GM06990 (cell line): ENCODE measurements at places on chromosomes 2 and 18.

GRCh38 chr18:63283305-63284094, 36.1 kb downstream of the BCL2 start:
- no peak for DNase-seq

- DNase-seq = no peak
Observed at GRCh38 chr2:10211844-10212422, 89.4 kb downstream of the RRM2 start.

- no peak for DNase-seq
Observed at GRCh38 chr2:152496371-152496770, 161.4 kb downstream of the FMNL2 start.

DNA sequence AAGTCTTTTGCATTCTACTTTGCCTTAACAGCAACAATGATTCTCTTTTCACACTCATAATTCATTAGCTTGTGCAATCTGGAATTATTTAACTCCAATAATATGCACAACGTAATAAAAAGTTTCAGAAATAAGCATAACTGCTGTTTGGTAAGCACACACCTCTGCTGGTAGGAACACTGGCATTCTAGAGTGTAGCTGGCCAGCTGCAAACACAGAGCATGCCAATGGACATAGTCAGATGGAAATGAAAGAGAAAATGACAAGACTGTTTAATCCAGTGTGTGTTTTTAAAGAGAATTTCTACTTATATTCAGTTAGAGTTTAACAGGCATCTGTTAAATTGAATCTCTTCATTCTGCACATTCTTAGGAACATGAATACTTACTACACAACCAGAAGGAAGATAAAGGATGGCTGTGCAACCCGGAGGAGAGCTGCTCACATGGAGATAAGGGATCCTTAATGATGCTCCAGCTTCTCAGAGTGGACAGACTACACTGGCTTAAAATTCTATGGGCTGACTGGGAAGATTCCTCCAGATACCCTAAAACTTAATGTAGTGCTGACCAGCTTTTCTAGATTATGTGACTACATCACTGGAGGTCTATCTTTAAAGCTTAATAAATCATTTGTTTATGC, 94.6 kb upstream of the CHAC2 start:
- no peak for DNase-seq

- no peak for DNase-seq
Observed at GRCh38 chr2:72349016-72349415, 201.4 kb upstream of the CYP26B1 start.

GRCh38 chr2:235263205-235264120, 230.4 kb upstream of the AGAP1 start:
- DNase-seq = no peak

DNA sequence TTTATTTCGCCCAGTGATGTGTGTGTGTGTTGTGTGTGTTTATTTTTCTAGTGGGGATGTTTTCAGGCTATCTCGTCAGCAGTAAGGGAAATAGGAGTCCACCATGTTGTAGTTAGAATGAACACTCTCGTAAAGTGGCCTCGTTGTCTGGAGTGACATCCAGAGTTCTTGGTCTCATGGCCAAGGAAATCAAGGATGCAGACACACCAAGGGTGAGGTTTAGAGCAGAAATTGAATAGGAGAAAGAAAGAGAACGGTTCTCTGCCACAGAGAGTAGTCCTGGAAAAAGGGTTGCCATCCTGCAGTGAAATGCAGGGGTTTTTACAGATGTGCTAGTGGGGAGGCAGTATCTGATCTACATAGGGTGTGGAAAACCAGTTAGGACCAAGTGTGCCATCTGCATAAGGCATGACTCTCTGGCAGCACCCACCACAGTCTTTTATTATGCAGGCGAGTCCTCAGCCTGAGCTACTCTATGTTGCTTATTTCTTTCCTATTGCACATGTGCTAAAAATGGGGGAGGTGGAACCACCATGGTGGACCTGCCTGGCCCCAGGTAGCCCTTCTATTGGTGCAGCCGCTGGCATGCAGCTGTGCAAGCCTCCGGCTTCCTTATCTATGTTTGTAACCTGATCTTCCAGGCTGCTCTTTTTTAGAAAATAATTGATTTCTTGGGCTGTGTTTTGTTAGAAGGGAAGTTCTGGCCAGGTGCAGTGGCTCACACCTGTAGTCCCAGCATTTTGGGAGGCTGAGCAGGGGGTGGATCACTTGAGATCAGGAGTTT, 23.2 kb downstream of the RALB start:
- DNase-seq = no peak

- no peak for DNase-seq
Observed at GRCh38 chr2:203427061-203427460, 98.9 kb downstream of the ABI2 start.

GRCh38 chr2:24972315-24972961, 683 bp upstream of the DNAJC27 start:
- no peak for DNase-seq

GRCh38 chr2:164764996-164765395, 76.6 kb downstream of the COBLL1 start:
- DNase-seq = no peak

DNA sequence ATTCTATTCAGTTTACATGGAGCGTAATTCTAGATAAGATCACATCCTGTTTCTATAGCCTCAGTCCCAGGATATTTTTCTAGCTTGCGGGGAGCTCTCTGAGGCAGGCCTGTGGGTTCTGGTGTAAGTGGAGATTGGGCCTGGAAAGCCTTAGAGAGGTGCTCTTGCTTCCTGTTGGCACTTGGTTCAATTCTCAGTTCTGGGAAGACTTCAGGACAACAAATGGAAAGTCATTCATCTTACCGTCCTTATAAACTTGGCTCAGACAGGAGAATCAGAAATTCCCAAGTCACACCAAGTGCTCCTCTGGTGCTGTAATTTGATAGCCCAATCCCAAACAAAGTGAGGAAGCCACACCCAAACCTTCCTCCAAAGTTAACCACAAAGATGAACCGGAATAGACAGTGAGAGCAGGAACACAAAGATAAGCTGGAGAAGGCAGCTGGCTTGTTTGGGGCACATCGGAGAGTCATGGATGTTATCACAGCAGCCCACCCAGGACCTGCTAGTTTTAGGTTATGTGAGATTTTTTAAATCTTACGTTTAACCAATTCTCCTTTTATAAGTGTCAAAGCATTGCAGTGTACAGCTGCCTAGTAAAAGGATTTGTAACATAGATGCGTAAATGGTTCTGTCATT, 144.3 kb upstream of the MAP3K20 start:
- DNase-seq = no peak

- DNase-seq = peak; percentile 67
Observed at GRCh38 chr2:30235859-30236535, 4.7 kb downstream of the LBH start.

DNA sequence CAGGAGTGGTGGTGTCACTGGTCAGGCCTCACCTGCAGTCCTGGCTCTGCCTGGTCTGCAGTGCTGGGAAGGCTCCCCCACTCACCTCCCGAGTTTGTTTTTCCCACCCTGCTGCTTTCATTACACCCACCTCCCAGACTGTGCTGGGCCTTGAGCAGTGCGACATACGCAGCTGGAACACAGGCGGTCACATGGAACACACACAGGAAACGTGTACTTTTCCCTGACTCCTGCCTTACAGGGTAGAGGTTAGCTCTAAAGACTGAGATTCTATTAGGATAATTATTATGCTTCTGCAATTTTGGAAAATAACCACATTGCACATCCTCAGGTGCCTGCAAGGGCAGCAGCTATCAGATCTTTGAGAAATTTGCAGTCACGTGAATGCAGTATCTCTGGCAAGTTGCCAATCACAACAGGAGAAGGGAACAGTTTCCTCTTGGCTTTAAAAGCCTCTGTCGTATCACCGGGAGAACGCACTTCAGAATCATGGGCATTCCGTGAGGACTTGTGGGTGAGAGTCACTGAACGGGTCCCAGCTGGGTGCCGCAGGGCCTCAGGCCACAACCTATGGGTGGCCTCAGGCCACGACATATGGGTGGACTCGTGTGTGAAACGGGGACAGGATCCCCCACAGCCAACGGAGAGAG, 136.5 kb downstream of the ZNF236 start:
- no peak for DNase-seq

DNA sequence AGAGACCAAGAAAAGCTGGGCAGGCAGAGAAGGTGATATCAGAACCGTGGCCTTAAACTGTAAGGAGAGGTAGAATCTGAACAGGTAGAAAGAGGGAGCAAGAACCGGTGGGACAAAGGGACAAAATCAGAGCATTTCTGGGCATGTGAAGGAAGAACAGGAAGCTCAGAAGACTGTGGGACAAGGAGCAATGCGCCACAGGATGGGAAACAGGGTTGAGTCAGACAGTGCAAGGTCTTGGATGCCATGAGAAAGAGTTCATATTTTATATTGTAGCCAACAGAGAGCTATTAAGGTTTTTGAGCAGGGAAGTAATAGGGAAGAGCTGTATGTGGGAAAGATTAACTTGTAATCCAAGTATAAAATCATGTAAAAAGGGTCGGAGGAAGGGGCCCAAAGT, 106.4 kb upstream of the UGP2 start:
- no peak for DNase-seq

GRCh38 chr2:55888936-55889335, 34.6 kb downstream of the EFEMP1 start:
- DNase-seq = no peak

GRCh38 chr2:182543741-182544525, 117.1 kb upstream of the PDE1A start:
- no peak for DNase-seq

GRCh38 chr18:13513021-13513420, 213.3 kb downstream of the FAM210A start:
- no peak for DNase-seq

DNA sequence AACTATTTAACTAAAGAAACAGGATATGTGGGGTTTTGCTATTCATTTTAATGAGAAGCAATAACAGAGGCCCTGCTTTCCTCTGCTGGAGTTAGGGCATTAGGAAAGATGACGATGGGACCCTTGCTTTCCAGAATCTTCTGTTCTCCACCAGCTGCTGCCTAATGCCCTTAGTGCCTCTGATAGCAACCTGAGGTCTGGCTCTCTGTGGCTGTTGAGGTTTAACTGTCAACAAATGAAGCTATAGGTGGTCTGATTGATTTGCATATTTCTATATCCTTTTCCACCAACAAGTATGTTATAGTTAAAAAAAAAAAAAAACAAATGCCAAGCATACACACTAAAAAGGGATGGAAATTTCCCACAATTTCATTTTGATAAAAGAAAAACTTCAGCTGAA, 115.1 kb upstream of the NCK2 start:
- no peak for DNase-seq

GRCh38 chr18:32974421-32975162, 201.8 kb upstream of the KLHL14 start:
- DNase-seq = peak; percentile 15

GRCh38 chr18:55088000-55088401, 128.7 kb upstream of the CCDC68 start:
- no peak for DNase-seq

GRCh38 chr2:10654069-10654468, 35.7 kb downstream of the NOL10 start:
- peak; percentile 17 for DNase-seq

DNA sequence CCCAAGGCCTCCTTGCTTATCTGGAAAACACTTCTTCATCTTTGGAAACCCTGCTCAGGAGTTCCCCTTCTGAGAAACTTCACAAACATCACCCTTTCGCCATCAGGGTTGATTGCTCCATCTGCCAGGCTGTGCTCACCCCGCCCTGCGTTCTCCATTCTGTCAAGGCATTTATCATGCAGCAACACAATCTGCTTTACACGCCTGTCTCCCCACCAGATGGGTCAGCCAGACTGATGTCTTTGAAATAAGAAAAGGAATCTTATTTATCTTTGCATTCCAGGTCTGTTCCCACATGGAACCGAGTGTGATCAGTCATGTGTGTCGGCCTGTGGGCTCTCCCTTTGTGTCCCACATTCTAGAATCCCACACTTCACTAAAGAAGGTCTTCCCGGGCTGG, 110.0 kb upstream of the ARL4C start:
- no peak for DNase-seq

- DNase-seq = peak; percentile 13
Observed at GRCh38 chr2:204900910-204901309, 355.6 kb downstream of the PARD3B start.

GRCh38 chr18:40980171-40980570, 974.9 kb upstream of the PIK3C3 start:
- no peak for DNase-seq

- no peak for DNase-seq
Observed at GRCh38 chr2:44275927-44276303, 635 bp downstream of the SLC3A1 start.

DNA sequence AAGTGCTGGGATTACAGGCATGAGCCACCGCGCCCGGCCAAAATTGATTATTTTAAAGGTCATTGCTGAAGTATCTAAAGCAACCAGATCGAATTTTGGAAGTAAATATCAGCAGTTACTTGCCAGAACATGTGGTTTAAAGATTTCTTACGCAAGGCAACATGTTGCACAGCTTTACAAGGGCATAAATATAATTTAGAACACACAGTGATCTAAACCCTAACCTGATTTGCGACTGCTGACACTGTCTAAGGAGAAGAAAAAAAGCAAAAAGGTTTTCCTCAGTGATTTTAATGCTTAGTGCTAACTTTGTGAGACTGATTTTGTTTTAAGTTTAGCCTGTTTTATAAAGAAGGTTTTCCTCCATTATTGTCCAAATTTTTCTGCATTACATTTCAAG, 569.9 kb upstream of the LINC00305 start:
- no peak for DNase-seq

- no peak for DNase-seq
Observed at GRCh38 chr2:185567940-185568339, 170.7 kb upstream of the FSIP2 start.

DNA sequence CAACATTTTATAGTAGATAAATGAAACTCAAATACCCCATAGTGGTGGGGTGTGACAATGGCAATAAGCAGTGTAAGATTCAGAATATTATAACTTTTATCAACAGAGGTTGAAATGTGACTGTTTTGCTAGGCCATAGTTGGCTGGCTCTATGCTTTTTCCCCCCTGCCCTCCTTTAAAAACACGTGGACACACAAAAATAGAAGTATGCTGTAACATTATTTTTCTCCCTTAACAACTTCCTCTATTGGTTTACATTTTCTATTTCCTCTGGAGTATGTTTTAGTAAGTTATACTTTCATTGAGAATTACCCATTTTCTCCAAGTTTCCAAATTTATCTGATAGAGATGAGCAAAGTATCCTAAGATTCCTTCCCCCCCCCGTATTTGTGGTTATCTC, 31.1 kb downstream of the NDUFAF7 start:
- no peak for DNase-seq

GRCh38 chr2:170271340-170271739, 93.4 kb downstream of the MYO3B start:
- DNase-seq = no peak

- no peak for DNase-seq
Observed at GRCh38 chr2:158297606-158298005, 158.9 kb downstream of the CCDC148 start.

GRCh38 chr2:237096911-237097310, 11.2 kb downstream of the COPS8 start:
- DNase-seq = no peak

- DNase-seq = no peak
Observed at GRCh38 chr2:30348825-30349224, 98.2 kb upstream of the LCLAT1 start.

DNA sequence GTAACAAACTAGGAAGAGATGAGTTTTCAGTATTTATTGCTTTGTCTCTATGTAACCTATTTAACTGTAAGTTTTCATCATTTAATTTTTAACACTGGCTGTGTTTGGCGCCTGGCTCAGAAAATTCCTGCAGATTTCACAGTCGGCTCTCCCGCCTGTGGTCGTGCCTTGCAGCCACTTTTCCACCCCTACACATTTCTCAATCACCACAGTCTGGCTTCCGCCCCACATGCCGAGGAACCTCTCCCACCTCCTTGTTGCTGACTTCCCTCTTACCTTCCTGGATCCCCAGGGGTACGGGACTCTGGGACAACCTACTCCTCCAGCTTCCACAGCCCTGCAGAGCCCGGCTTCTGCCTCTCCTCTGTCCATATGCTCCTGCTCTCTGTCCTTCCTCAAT, 41.6 kb upstream of the MGAT4A start:
- DNase-seq = no peak
